ENCODE measurements at places on chromosomes 3 and 15.
A peak's percentile ranks its signal among the peaks of the same experiment; 100 is the strongest.

DNA sequence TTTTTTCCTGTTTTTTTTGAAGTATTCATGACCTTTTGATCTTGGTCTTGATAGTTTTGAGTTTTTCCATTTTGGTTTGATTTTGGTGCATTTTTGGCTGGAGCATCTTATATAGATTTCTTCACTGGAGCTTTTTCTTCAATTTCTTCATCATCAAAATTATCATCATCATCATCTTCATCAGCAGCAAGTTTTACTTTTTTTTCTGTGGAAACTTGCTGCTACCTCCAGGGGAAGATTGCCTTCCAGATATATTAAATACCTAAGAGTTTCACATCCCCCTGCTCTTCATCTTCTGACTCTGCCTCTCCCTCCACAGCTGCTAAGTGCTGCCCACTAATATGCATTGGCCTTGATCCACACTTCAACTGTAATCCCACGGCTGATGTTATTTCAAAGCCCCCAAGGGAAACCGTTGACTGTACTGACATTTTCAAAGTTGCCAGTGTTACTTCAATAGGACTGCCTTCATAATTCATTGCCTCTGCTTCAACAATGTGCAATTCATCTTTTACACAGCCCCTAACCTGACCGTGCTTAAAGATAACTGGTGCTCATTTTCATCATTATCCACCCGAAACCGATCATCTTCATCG, 151.7 kb downstream of the NR1D2 start:
- peak; percentile 24 for DNase-seq

DNA sequence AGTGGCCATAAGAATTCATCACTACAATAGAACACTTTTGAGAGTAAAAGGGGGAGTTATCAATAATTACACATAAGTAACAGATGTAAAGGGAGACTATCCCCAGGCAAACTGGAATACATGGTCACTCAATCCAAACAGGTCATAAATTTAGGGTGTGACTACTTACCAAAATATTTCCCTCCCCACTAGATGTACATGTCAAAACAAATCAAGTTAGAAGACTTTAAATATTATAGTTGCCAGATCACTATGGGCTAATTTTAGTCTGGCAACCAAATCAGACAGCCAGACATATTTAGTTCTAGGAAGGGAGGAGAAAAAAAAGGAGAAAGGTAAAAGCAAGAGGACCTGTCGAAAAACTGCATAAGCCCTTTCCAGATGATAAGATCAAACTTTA, 23.1 kb downstream of the SLC24A5 start:
- DNase-seq = peak; percentile 15

GRCh38 chr15:91284758-91285466, 184.9 kb downstream of the SV2B start:
- DNase-seq = no peak

GRCh38 chr3:44976002-44976815, at the start of the genes EXOSC7 and ZDHHC3:
TSS of gene EXOSC7 (plus strand) at chr3:44976244. CDS start at chr3:44976278, 34 bp downstream.
TSS of gene ZDHHC3 (minus strand) at chr3:44976174. CDS start at chr3:44959436, 16,738 bp downstream.
- peak; percentile 97 for DNase-seq

GRCh38 chr3:89742546-89742945, 635.1 kb downstream of the EPHA3 start:
- DNase-seq = no peak

DNA sequence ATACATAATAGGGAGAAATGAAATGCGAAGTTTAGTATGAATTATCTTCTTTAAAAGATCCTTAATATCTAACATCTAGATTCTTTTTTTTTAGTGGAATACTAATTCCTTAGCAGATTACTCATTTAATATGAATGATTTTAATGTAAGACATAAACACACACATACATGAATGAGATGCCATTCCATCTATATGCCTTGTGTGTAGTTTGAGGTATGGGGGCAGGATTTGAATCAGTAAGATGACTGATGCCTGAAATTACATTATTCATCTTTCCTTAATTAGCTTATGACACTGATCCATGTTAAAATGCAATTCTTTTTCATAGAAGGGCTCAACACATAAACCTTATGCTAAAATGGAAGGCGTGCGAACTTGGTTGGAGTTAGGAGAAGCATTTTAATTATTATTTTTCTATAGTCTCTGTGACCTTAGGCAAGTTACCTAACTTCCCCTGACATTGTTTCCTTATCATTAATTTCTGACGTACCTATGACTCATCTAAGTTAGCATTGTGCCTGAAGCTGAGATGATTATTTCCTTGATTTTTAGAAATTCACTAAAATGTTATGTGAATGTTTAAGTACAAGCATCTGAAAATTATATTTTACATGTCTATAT, 10.8 kb upstream of the BNIP2 start:
- no peak for DNase-seq

- DNase-seq = no peak
Measured at GRCh38 chr15:65942436-65942835, 73.1 kb downstream of the RAB11A start.

DNA sequence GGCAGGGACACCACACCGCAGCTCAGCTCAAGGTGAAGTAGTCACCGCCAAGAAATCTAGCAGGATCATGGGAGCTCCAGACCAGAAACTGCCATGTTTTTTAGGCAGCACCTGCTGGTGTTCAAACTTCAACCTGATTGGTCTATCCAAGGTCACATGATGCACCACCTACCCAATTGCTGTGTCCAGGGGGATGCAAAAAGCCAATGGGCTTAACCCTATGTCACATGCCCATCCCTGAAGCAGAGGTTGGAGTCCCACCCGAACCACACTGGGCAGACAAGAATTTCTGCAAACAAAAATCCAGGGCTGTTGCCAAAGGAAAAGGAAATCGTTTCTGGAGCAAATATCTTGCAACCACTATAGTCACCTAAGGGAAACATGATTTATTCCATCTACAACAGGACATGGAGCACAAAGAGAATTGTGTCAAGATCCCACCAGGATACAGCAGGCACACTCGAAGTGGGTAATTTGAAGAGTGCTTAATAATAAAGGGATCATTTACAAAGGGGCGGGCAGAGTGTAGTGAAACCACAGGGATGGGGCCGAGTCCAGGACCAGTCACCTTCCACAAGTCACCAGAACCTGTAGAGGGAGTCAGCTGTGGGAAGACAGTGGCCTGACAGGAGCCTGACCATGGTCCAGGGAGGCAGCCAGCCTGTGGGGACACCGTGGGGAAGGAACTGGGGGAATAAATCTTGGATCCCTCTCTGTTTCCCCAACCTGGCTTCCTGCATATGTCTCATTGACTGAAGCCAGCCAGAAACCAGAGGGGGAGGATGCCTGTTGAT, 34.2 kb upstream of the TSEN2 start:
- DNase-seq = no peak

- no peak for DNase-seq
Measured at GRCh38 chr3:133512416-133513089, 60.9 kb upstream of the CDV3 start.

DNA sequence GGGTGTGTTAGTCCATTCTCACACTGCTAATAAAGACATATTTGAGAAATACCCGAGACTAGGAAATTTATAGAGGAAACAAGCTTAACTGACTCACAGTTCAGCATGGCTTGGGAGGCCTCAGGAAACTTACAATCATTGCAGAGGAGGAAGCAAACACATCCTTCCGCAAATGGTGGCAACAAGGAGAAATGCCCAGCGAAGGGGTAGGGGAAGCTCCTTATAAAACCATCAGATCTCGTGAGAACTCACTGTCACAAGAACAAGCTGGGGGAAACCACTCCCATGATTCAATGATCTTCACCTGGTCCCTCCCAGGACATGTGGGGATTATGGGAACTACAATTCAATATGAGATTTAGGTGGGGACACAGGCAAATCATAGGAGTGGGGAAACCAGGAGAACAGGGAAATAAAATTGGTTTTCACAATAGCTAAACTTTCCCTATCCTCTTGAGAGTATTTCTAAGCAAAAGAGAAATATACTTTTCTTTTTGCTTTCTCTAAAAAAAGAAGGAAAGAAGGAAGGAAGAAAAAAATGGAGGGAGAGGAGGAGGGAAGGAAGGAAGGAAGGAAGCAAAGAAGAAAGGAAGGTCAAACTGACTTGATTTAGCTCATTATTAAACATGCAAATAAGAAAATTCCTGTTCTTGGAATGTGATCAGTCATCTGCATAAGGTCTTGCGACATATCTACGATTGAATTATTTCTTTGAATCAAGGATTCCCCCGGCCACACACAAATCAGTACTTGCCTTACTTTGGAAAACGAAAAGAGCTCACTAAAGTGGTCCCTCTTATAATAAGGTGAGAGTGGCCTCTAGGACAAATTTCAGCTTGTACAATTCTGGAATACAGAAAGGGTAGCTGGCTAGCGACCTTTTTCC, 75.2 kb downstream of the LIPC start:
- no peak for DNase-seq

DNA sequence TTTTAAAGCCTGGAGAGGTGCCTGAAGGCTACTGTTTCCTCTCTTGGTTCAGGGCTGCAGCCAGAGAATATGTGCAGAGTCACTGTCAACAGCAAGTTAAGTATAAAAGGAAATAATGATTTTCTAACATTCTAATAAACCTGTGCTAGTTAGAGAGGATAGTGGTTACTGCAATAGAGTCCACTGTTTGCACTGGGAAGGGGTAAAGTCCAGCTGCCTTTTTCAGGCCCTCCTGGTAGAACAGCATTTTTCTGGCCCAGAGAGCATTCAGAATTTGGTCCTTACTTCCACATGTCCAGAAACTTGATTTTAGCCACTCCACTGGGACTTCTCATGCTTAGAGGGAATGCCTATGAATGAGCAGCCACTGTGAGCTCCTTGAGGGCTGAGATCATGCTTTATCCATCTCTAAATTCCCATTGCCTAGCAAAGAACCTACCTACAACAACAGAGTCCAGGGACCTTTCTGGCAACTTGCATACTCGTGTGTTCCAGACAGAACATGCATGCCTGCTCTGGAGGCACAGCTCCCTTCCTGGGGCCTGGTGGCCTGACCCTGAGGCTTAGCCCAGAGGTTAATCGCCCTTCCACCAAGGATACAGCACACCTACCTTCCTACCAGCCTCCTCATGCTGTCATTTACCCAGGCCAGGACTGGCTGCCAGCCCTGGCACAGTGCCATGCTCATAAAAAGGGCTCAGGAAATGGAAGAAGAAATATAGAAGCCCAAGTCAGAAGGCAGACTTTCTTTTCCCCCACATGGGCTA, 50.3 kb upstream of the ATP13A3 start:
- no peak for DNase-seq

DNA sequence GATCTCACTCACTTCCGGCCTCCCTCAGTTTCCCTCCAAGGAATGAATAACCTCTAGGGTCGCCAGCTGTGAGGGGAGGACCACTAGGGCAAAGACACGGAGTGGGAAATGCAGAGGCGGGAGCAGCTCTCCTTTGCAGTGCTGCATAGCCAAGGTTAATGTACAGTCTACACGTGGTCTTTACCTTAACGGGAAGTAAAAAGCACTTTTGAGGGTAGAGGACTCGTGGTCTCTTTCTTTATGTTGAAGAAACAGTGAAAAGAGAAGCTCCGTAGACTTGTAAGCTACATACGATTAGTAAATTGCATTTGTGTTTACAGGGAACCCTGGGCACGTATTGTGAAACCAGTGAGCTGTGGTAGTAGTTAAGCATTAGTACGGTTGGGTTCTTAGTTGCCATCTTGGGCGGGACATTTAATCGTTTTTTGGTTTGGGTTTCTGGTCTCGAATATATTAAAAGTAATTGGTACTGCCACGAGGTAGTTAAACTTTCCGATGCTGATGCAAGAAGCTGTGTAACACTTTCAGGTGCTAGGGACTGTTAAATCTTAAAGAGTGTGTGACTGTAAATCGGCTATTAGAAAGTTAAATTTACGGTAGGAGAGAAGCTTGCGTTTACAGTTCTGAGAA, 828 bp downstream of the U2SURP start:
- DNase-seq = peak; percentile 67

DNA sequence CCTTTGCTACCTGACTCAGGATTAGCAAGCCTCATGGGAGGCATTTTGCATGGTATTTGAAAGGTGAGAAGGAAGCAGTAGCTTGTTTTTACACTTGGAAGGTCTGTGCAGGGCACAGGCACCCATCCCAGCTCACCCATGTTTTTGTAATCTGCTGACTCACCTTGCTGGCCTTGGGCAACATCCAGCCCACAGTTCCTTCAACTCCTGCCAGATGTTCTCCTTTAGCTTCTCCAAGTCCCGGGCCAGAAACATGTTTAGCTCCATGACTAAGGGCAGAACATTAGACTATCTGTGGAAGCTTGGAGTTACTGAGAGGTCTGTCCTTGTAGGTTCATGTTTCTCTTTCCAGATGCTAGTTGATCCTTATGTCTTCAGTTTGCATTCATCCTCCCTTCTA, 12.4 kb upstream of the ZNF770 start:
- DNase-seq = peak; percentile 62

- DNase-seq = no peak
Measured at GRCh38 chr3:182763896-182764295, 29.4 kb upstream of the ATP11B start.

DNA sequence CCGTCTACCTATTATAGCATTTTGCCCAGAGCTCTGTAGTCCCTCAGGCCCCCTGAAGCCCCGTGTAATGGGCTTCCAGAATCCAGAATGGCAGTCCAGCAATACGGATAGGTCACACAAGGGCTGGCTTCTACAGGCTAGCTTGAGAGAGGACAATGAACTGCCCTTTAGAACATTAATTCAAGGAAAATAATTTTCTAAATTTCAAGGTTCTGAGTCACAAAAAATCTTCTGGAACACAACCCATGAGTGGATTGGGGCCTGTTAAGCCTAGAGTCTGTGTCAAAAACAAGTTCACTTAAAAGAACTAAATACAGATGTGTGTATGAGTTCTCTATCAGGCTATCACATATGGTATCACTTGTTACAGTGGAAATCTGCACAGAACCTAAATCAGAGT, 28.8 kb downstream of the DCP1A start:
- peak; percentile 84 for DNase-seq

DNA sequence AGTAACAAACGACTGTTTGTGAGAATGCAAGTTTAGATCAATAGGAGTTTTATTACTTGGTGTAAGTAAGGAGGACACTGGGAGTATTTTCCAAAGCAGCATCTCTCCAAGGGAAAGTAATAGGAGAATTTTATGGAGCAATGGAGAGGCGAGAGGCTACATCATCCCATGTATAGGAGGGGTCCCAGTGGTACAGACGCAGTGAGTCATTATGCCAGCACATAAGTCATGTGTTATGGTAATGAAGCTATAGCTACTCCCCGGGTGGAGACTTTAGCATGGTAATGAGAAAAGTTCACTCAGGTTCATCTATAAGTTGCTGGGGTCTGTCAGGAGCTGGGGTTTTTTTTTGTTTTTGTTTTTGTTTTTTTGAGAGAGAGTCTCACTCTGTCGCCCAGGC, 29.5 kb upstream of the ZNF445 start:
- DNase-seq = no peak

GRCh38 chr3:138397983-138398382, 36.4 kb upstream of the ESYT3 start:
- no peak for DNase-seq

DNA sequence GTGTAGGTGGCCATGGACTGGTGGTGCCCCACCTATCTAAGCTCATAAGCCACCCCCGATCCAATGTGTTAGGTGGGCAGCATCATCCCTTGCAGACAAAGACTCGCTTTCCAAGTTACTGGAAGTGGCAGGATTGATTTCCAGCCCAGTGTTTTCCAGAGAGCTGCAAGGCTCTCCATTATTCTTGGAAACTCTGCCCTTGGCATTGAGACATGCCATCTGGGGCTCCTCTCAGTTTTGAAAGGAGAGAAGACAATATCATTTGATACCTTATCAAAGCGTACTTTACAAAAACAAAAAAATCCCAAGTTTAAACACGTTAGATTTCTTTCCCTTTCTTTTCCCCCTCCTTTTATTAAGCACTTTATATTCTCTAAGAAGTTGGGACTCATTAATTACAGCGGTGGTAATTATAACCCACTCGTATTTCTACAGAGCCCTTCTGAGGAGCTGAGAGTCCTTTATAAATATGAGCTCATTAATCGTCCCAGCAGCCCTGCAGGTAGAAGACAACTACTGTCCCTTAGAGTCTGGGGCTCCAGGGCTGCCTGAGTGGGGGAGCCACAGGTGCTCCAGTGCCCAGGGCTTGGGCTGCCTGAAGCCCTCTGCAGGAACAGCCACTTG, 226.1 kb downstream of the TLE3 start:
- DNase-seq = no peak
